Activated T-cell treated with anti-CD3 and anti-CD28 coated beads, Interleukin-2, amount 50 U/mL, for 72 hours (primary cell): ENCODE measurements at places on chromosomes 2 and 18.
A peak's percentile ranks its signal among the peaks of the same experiment; 100 is the strongest.

- DNase-seq: no peak
These were observed 196.1 kb downstream of the UBE2E3 start for GRCh38 chr2:181176540-181176939.

DNA sequence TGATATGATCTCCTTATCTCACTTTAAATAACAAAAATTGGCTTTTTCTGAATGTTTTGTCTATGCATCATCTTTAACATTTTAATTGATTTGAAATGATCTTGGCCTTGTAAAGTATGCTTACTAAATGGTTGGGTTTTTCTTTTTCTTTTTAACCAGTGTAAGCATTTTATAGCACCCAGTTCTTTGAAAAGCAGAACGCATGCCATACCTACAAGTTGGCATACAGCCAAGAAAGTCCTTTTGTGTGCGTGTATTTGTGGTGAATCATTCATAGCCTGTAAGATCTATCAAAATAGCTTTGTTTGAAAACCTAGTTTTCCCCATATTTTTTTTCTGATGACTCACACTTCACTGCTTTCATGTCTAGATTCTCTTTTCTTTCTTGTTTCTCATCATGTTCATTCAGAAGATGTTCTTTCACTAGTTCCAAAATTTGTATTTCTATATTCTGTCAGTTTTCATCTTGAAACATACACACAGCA is 4.1 kb upstream of the VRK2 start:
- DNase-seq: no peak

DNA sequence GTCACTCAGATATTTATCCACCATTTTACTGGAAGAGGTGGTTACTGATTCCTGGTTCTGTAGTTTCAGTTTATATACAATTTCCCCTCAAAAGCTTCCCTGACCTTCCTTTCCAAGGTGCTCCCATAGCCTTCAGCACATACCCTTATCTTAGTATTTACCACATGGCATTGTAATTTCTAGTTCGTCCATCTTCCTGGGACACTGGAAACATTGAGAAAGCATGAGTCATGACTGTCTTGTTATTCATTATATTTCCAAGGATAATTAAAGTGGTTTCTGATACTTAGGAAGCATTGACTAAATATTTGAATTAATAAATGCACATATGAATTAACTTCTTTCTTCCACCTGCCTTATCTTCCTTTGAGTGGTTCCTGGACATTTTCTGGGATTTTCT is 203.8 kb downstream of the ETAA1 start:
- DNase-seq: no peak

DNA sequence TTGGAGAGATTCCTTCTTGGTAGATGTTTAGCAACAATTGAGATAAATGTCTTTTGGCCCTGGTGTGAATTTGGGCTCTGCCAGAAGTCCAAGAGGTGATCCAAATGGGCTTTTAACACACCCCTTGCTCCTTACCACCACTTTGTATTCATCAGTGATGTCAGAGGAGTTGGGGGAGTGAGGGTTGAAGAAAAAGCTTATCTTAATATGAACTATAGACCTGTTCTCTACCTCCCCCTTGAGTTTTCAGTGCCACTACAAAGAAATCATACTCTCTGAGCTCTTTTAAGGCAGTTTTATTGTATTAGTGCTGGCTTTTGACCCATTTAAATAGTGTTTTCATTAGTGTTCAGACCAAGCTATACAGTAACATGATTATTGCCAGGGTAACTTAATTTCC is 229.1 kb downstream of the PHLPP1 start:
- no peak for DNase-seq

GRCh38 chr2:205682971-205683501 is 735 bp downstream of the NRP2 start:
- no peak for DNase-seq

GRCh38 chr2:189109921-189110397 is 69.6 kb downstream of the COL5A2 start:
- no peak for DNase-seq

GRCh38 chr2:23326330-23326729 is 58.6 kb upstream of the KLHL29 start:
- no peak for DNase-seq

- no peak for DNase-seq
These were observed 60.3 kb downstream of the ATIC start for GRCh38 chr2:215371915-215372897.

GRCh38 chr2:212227755-212228154 is 310.8 kb downstream of the ERBB4 start:
- no peak for DNase-seq

DNA sequence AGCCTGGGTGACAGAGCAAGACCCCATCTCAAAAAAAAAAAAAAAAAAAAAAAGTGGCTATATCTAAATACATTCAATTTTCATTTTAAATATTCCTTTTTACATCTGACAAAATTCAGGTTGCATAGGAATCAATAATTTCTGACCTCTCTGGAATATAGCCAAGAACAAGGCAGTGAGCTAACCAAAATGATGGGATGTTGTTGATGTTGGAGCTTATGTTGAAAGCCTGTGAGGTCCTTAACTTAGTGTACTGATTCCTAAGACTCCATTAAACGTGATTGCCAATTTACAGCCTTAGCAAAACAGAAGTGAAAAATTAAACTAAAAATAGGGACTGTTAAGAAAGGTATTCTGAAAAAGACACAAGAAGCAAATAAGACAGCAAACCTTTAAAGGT is 109.6 kb downstream of the MEP1B start:
- no peak for DNase-seq

DNA sequence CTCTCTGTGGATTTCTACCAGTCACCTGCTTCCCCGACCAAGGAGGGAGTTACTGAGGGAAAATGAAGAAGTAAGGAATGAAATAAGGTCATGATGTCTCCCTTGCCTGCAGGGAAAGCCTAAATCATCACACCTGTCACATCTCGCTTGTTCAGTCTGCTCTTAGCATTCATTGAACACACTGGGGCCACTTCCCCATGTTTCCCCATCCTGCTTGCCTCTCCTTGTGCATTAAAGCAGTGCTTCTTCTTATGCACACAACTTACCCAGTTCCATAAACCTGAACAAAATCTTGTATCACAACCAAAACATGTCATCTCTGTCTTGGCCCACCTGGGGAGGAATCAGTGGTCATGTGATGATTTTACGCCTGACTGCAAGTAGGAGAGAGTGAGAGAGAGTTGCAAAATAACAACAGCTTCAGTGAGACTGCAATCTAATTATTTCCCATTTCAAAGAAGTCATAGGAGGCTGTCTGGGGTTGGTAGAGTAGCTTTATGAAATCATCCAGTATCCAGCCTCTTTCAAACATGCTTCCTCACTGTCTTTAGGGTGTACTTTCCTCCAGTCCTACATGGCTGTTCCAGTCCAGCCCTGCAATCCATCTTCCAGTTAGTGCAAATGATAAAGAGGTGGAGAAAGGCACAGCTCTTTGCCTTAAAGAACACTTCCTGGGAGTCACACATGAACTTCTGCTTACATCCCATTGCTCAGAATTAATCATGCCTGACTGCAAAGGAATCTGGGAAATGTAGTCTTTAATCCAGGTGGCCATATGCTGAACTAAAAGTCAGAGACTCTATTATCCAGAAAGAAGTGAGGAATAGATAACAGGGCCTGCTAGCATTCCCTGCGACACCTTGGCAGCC is 220.1 kb downstream of the HAUS1 start:
- DNase-seq: no peak

DNA sequence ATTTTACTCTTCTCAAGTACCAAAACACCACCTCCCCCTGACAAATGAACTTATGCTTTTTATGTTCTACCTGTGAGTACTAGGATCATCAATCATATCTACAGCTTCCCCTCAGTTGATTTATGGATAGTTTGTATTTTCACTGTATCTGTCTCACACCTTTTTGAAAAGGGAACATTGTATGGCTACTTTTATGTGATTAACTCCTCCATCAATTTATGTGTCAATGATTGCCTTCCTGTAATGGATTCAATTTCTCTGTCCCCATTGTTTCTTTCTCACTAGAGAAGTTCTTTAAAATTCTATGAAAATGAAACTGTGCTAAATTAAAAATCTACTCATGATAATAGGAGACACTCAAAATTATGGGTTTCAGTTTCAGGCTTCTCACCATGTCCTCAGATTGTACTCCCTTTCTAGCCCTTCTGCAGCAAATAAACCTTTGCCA is 935.0 kb downstream of the TRIB2 start:
- no peak for DNase-seq

GRCh38 chr2:225177098-225177497 is 134.8 kb upstream of the DOCK10 start:
- DNase-seq: no peak

DNA sequence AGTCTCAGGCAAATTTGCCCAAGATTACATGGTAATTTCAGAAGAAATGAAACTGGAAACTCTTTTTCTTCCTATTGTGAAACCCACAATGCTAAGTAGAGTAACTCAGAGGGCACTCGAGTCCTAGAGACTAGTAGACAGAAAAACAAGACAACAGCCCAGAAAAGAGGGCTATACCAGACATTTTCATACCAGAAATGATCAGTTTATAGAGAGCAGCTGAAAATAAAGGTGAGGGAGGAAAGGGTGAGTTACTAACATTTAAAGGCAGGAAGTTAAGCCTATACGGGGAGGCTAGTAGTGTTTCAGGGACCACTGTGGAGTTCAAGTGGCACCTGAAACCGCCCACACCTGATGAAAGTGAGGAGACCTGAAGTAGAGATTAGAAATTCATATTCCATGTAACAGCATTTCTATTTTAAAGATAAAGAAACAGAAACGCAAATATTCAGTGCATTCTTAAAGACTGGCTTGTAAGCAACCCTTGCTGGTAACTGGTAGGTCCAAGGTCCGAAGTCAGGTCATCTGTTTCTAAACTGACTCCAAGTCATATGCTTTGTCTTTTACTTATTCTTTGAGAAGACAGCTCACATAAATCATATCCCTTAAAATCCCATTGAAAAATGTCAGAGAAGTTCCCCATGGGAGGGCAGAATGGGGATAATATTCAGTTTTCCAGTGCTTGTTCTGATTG is 145.1 kb upstream of the ITGB6 start:
- no peak for DNase-seq

- DNase-seq: peak; percentile 70
These were observed 818 bp downstream of the ITGB1BP1 start for GRCh38 chr2:9422321-9423099.

DNA sequence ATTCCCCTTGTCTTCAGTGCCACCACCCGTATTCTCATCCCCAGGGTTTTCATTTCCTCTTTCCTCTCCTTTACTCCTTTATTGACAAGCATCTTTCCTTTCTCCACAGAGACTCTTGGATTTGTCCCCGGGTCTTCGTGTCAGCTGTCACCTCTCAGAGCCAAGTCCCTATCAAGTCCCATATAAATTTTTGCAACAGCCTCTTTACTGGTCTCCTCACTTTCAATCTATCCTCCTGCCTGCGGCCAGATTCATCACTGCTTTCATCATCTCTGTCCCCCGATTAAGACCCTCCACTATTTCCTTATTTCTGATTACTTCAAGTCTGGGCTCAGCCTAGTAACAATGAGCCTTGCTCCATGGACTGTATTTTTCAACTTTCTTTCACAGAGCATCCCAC is 113.8 kb downstream of the CTAGE1 start:
- no peak for DNase-seq

DNA sequence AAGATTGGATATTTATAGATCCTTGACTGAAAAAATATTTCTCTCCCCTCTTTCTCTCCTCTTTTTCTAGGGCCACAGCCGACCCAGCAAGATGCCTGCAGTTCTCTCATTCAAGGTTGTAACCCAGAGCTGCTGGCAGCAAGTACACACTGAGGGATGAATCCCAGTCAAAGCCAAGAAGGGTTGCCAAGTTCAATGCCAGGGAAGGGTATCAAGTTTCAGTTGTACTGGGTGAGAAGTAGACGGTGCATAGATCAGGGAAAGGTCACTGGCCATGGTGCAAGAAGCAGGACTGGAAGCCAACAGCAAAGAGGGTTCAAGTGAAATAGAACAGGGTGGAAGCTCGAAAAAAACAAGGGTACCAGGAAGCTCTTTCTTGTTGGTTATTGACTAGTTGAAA is 170.2 kb downstream of the NRP2 start:
- no peak for DNase-seq

DNA sequence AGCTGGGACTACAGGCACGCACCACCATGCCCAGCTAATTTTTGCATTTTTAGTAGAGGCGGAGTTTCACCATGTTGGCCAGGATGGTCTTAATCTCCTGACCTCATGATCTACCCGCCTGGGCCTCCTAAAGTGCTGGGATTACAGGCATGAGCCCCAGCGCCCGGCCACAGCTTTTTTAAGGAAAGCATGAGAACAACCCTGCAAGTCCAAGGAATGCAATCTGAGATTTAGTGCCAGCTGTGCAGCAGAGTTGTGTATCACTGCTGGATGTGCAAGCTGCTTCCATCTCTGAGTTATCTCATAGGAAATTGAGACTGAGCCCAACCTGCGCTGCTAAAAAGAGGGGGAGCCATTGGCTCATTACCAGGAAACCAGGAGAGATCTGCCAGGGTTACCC is 399.9 kb upstream of the CYRIA start:
- no peak for DNase-seq

- DNase-seq: no peak
These were observed 75.2 kb downstream of the FMNL2 start for GRCh38 chr2:152410165-152410597.

DNA sequence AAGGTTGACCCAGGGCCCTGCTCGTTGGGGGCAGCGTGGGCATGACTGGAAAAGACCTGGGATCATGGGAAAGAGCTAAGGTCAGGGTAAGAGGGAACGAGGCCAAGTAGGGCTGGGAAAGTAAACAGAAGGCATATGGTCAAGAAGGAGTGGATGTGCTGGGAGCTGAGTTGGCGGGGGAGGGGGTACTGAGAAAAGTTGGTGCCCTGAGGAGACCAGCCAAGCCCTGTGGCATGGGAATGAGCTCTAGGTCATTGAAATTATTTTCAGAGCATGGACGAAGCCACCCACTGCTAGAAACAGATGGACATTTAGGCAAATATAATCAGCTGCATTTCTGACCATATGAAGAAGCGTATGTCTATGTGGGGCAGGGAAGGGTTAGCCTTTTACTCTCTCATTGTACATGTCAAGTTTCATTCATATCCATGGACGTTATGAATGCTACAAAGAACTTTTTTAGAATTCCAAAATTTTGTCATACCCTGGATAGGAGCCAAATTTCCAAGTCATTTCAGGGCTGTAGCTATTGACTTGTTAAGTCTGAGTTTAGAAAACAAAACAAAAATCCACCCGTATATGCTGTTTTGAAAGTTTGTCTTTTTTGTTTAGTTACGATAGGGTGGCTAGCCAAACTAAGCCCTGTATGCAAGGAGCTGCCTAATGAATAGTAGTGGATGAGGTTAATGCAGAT is 19.1 kb downstream of the MAPRE2 start:
- no peak for DNase-seq

DNA sequence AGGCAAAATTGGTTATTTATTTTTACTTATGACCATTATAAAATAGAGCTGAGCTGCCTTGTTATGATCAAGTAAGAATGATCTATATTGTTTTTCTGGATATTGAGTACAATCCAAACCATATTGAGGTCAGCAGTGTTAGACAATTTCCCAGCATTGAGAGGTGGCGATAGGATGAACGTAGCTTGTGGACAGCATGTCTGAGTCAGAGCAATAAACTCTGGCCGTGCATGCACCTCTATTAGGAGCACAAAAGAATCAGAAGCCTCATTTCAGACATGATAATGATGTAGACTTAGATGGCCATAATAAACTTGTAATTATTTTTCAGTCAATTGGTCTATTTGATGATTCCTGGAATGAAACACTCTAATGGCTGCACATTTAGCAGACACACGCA is 491.6 kb downstream of the RIT2 start:
- DNase-seq: no peak

GRCh38 chr2:53058526-53058925 is 709.1 kb upstream of the CHAC2 start:
- no peak for DNase-seq

- DNase-seq: no peak
These were observed 162.3 kb upstream of the NXPH2 start for GRCh38 chr2:138942466-138942865.

- DNase-seq: no peak
These were observed 1.9 kb upstream of the WDR75 start for GRCh38 chr2:189439342-189439741.
